ENCODE measurements at places on chromosomes 16 and 17.

DNA sequence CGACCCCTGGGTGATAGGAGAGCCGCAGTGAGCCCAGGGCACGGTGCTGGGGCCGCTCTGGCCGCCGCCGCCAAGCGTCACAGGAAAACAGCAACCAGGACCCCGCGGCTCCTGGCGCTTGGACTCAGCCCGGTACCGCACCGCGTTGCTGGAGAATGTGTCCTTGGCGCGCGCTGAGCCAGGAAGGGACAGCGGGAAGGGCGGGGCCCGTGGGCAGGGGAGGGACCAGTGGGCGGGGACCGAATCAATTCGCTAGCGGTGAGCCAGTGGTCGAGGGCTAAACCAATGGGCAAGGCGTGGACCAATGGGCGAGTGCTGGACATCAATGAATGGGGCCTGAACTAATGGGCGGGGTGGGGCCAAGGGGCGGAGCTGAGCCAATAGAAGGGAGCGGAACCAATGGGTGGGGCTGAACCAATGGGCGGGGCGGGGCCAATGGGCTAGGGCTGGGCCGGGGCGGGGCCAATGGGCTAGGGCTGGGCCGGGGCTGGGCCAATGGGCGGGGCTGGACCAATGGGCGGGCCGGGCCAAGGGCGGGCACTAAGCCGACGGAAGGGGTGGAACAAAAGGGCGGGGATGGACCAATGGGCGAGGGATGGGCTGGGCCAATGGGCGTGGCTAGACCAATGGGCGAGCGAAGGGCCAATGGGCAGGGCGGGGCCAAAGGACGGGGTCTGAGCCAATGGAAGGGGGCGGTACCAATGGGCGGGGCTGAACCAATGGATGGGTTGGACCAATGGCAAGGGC, 6.3 kb upstream of the FLYWCH1 start:
- peak; percentile 99 for DNase-seq

DNA sequence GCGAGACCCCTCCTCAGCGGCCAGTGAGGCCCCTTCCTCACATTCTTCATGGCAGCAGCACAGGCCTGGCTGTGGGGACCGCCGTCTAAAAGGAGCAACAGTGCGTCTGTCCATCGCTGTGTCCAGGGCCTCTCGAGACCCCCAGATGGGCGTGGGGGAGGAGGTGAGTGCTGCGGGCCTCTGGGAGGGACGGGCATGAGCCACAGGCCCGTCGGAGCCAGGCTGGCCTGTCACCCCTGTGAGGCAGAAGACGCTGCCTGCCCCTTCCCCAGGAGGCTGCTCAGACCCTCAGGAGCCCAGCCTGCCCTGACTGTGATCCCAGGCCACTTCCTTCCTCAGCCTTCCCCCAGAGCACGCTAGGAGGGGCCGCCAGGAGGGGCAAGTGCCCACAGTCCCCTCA, 2.1 kb upstream of the PYCR1 start:
- DNase-seq, result no peak

- peak; percentile 18 for DNase-seq
Observed at GRCh38 chr17:50311112-50311460, 34.8 kb upstream of the XYLT2 start.

DNA sequence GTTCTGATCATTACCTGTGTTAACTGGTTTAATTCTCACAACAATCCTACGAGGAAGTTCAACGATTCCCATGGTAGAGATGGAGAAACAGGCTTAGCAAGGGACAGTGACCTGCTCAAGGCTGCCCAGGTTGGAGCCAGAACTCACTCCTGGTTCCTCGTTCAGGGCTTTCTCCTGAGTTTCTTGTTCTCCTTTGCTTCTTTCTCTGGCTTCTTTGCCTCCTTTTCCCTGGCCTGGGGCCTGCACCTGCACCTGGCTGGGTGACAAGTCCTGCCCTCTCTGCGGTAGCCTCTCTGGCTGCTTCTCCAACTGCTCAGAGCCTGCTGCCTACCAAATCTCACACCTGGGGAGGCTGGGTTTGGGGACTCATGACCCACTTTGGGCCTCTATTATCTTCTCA, 2.8 kb downstream of the CCL22 start:
- DNase-seq, result no peak

- DNase-seq, result no peak
Observed at GRCh38 chr16:67370661-67371060, 22.6 kb downstream of the TPPP3 start.

DNA sequence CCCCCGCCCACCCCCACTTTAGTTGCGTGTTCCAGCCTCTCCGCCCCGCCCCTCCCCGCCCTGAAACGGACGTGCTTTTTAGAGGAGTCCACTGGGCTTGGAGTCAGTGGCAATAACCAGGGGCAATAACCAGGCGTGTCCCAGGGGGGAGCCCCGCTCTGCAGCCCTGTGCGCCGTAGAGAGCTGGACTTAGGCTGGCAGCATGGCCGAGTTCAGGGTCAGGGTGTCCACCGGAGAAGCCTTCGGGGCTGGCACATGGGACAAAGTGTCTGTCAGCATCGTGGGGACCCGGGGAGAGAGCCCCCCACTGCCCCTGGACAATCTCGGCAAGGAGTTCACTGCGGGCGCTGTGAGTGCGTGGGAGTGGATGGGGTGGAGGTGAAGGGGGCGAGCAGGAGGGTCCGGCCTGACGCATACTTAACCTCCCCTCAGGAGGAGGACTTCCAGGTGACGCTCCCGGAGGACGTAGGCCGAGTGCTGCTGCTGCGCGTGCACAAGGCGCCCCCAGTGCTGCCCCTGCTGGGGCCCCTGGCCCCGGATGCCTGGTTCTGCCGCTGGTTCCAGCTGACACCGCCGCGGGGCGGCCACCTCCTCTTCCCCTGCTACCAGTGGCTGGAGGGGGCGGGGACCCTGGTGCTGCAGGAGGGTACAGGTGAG, at the start of gene ALOX15B:
Gene ALOX15B (plus strand): TSS at position 106 of the 657 bp plus-strand sequence. CDS start 97 bp downstream, at position 203.
- DNase-seq, result no peak

DNA sequence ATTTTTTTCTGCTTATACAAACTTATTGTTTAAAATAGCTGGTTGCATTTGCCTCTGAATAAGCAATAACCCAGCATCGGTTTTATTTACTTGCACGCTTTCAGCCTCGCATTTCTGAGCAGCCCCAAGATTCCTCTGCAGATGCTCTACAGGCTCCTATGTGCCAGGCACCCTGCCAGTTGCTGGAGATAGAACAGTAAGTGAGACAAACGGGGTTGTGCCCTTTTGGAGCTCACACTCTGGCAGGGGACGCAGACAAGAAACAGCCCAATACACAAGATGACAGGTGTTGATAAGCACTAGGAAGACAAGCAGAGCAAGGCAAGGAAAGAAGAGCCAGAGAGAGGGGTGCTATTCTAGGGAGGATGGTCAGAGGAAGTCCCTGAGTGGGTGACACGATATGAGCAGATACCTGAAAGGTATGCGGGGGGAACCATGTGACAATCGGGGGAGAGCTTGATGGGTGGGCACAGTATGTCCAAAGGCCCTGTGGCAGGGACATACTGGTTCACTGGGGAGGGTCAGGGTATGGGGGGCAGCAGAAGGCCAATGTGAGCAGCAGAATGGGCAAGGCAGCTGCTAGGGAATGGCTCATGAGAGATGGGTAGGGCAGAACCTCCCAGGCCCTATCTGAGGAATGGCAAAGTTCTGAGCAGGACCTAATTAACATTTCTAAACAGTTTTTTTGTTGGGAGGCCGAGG, 18.7 kb upstream of the ADORA2B start:
- no peak for DNase-seq

DNA sequence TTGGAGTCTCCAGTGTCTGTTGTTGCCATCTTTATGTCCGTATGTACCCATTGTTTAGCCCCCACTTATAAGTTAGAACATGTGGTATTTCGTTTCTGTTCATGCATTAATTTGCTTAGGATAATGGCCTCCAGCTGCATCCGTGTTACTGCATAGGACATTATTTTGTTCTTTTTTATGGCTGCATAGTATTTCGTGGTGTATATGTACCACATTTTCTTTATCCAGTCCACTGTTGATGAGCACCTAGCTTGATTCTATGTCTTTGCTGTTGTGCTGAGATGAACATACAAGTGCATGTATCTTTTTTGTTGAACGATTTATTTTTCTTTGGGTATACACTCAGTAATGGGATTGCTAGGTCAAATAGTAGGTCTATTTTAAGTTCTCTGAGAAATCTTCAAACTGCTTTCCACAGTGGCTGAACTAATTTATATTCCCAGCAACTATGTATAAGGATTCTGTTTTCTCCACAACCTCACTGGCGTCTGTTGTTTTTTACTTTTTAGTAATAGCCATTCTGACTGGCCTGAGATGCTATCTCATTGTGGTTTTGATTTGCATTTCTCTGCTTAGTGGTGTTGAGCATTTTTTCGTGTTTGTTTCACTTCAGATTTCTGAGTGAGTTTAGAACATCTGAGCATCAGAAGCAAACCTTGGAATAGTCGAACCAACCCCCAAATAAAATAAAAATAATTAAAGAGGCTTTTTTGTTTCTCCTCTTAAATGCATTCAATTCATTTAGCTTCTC, 304.7 kb downstream of the ZFHX3 start:
- no peak for DNase-seq

DNA sequence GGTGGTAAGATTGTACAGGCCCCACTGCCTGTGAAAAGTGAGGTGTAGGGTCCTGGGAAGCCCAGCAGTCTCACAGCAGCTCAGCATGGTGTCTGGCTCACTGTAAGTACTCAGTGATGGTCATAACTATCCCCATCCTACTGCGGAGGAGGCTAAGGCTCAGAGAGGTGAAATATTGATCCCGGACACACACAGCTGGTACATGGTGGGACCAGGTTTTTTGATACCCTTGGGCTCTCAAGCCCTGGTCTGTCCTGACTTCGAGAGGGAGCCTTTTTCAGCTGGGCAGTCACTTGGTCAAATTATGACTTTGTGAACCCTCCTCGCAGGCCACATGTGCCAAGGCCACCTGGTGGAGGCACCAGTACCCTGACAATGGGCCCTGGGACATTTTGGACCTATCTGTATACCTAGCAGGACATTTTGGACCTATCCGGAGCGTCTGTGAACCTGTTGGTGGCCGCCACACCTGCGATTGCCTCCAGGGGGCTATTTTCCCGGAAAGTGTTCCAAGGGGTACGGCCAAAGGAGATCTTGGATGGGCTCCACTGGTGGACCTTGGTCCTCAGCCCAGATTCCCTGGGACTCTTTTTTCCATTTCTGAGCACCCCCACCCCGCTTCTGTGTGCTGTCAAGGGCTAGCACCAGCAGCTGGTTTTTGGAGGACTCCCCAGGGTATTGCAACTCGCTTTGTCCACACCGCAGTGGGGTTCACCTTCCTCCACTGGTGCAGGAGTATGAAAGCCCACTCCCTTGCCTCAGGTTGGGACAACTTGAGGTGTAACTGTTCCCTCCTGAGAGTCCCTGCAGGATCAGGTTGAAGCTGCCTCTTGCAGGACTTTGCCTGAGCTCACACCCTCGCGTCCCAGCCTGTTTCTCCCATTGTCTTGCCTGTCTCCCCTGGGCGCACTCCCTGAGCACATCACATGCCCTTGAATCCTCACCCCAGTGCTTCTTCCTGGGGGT, 83.6 kb upstream of the NKD1 start:
- DNase-seq, result no peak

GRCh38 chr16:1906055-1906845, 12.0 kb downstream of the HS3ST6 start:
- no peak for DNase-seq

DNA sequence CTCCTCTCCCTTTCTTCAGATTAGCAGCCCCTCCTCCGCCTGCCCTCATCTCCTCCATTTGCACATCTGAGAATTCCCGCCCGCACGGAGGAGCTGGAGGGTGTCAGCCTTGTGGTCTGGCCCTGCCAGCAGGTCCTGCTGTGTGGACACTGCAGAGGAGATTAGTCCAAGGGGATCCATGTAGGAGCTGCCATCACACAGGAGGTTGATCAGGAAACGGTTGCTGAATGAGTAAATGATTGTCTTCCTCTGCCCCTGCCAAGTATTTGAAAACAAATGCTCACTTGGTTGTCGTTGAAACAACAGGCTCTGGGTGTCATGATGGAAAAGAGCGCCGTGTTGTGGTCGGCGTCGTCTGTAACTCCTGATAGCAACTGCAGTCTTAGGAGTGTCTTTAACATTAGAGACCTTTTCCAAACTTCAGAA, 63.8 kb upstream of the CHMP6 start:
- no peak for DNase-seq

- DNase-seq, result no peak
Observed at GRCh38 chr16:87527055-87527724, 34.4 kb upstream of the ZCCHC14 start.

DNA sequence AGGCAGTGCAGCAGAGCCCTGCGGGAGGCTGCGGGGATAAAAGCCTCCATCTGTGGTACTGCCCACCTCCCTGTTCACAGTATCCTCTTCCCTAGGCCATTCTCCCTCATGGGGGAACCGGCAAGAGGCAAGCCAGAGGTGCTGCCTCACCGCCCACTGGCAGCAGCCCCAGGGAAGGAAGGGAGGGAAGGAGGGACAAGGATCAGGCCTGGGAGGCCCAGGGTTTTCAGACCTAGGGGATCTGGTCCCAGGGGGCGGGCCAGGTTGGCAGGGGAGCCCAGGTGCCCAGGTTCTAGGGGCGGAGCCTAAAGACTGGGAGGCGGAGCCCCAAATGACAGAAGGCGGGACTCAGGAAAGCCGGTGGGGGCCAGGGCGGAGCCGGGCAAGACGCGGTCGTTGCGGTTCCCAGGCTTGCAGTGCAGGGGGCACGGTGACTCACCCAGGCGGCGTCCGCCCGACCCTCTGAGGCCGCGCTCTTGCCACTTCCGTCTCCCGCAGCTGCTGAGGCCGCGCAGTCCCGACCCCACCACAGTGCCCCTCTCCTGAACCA, 3.0 kb upstream of the MTMR4 start:
- DNase-seq, result no peak

DNA sequence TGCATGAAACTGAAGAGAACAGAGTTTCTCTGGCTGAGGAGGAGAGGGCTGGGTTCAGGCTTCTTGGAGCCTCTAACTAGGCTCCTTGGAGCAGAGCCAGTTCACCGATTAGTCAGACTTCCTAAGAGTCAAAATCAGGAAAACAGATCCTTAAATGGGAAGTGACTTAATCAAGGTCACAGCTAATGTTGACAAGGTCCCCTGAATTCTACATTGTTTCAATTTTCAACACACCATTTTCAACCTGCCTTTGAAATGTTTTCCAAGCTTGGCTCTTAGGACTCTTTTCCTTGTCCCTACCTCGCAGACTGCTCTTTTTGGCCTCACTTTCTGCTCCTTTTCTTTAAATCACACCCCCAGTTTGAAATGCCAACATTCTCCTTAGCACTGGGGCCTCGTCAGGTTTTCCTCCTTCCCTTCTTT, 16.3 kb downstream of the MYL4 start:
- DNase-seq, result no peak

GRCh38 chr16:24626256-24626655, 86.9 kb downstream of the RBBP6 start:
- no peak for DNase-seq

- no peak for DNase-seq
Observed at GRCh38 chr17:40548982-40549685, 16.1 kb downstream of the CCR7 start.

- DNase-seq, result no peak
Observed at GRCh38 chr16:65888201-65888600, 478.3 kb upstream of the CDH5 start.

GRCh38 chr17:32240750-32241149, 24.9 kb upstream of the RHBDL3 start:
- DNase-seq, result no peak

DNA sequence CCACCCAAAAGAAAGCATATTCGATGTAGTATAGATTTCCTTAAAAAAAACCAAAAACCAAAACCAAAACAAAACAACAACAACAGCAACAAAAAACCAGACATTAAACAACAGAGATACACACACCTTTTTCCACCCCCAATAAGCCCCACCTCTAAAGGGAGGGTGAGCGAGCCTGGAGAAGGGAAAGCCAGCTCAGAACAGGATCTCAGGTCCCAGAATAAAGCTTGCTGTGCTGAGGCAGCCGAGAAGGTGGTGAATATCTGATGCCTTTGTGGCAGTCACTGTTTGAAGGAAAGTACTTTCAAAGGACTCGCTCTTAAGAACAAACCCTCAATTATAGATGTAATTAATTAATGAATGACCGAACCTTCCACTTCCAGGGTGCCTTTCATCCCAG, 470 bp downstream of the KRT23 start:
- no peak for DNase-seq
